NCI-H1417 (cell line): ENCODE measurements at places on chromosomes 13 and 19.

- DNase-seq: no peak
Observed at GRCh38 chr19:38425810-38426466, at the start of gene RASGRP4. TSS of gene RASGRP4 (minus strand) at chr19:38426219. CDS start at chr19:38426091, 128 bp downstream.

GRCh38 chr19:17762505-17763229 is 11.4 kb downstream of the FCHO1 start:
- DNase-seq: peak; percentile 33

DNA sequence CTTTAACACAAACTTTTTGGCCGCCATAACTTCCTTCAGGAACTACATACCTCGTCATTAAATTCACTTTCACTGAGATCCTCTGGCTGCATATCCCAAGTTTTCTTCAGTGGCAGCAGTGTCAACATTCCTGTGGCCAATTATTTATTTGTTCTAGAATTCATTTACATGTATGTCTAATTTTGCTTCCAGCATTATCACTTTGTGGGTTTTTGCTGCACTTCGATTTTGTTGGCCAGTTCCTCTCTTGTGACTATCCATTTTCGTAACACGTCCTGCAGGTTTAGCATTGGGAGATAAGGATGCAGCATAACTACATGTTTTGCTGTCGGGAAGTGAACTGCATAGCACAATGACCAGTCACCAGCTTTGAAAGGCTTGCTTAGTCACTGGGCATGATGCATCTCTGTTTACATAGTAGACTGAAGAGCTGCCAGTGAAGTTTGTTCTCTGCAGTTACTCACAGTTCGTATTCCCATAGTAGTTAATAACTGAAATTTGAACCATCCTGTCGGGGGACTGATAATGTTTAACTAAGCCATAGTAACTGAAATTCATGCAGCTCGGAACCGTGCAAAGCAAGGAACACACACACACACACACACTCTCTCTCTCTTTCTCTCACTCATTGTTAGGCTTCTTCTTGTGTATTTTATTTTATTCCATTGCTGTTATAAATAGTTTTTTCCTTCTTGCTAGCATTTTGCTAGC is 28.3 kb downstream of the ZNF507 start:
- no peak for DNase-seq

- no peak for DNase-seq
Observed at GRCh38 chr19:17751912-17752273, 616 bp downstream of the FCHO1 start.

DNA sequence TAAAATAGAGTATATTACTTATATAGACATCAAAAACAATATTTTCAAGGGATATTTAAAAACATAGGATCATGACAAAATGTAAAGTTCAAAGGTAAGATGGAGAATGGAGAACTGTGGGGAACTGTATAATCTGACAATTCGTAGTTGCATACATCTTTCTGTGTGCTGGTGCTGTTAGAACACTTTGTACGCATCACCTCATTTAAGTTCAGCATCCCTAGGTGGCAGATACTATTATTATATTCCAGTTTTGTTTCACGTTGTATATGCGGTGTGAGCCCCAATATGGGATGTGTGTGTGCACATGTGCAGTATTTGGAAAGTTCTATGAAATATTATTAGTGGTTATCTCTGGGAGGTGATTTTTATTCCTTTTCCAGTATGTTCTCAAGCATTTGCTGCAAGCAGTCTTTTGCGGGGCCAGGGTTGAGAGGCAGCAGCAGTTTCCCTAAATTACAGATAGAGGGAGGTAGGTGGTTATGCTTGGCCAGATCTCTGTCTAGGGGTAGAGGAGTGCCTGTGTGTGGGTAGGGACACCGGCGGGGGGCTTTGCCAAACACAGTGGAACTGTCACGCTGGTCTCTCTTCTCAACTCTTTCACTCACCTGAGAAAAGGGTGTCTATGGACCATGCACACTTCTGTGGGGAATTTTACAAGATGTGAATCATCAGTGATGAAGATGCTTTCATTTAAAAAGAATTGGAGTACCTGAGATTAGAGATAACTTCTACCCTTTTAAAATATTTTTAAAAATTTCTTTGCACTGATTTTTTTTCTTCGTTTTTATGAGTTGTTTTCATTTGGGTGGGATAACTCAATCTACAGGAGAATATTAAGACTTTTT is 55.6 kb upstream of the ALOX5AP start:
- no peak for DNase-seq

GRCh38 chr13:52348983-52349780 is 56.8 kb downstream of the THSD1 start:
- DNase-seq: no peak

DNA sequence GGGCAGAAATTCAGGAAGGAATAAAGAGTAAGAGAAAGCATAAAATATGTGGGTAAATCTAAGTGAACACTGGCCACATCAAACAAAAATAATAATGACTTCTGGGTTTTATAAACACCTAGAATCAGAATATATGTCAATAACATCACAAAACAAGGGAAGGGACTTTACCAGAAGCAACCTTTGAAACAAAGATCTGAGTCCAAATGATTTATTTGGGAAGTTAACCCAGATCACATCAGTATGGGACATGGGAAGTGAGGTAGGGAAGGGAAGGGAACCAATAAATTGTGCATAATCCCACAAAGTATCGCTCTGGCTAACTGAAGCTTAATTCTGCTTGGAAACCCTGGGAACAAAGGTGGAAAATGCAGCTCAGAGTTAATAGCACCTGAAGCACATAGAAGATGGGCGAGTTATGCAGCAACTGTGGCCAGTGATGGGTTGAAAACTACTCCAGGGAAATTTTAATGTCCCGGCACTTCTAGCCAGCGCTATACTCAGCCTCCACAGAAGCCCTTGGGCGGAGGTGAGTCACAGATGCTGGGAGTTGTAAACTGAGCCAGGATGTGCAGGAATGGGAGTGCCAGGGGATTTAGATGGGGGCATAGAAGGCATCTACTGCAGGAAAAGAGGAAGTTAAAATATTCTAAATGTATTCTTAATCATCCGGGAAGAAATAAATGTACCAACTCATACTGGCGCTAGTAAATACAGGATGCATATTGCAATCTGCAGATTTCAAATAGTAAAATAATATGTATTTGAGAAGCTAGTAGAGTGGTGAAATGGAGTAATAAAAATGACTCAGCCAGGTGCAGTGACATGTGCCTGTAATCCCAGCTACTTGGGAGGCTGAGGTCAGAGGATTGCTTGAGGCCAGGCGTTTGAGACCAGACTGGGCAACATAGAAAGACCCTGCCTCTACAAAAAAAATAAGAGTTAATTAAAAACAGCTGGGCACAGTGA is 34.2 kb upstream of the CEBPG start:
- no peak for DNase-seq

GRCh38 chr13:46679369-46680120 is 117.4 kb downstream of the ESD start:
- DNase-seq: no peak

GRCh38 chr13:77703408-77703807 is 5.9 kb downstream of the SLAIN1 start:
- DNase-seq: no peak

DNA sequence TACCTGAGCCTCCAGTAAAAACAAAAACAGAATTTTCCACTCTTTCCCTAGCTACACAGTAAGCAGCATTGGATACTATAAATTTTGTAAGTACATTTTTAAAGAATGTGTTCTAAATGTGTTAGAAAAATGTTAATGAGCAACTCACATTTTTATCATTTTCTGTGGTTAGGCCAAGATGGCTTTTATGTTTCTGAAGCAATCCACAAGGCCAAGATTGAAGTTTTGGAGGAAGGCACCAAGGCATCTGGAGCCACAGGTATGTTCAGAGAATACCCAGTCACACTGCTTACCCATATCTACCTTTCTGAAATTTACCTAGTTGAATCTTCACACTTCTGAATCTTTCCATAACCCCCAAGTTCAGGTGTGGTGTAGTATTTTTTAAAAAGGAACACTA is 21.6 kb downstream of the SERPINE3 start:
- no peak for DNase-seq

- DNase-seq: no peak
Observed at GRCh38 chr13:30809787-30810186, 74.4 kb downstream of the ALOX5AP start.

DNA sequence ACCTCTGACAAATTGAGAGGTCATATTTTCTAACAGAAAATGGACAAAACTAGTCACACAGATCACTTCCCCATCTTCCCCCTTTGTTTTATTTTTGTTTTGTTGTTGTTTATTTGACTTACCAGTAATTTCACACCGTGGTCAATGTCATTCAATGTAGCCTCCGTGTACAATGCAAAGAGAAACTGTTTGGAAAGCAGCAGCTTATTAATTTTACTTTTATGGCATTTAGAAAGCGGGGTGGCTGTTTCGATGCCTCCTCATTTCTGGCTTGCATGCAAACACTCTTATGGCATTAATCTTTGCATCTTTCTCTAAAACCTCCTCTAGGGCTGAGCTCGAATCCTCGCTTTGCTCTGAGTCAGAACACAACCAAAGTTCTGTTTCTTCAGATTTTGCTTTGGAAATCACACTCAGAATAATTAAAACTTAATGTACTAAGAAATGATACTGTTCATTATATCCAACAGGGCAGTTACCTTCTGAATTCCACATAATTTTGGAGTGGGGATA is 77.0 kb downstream of the ZNF536 start:
- no peak for DNase-seq

DNA sequence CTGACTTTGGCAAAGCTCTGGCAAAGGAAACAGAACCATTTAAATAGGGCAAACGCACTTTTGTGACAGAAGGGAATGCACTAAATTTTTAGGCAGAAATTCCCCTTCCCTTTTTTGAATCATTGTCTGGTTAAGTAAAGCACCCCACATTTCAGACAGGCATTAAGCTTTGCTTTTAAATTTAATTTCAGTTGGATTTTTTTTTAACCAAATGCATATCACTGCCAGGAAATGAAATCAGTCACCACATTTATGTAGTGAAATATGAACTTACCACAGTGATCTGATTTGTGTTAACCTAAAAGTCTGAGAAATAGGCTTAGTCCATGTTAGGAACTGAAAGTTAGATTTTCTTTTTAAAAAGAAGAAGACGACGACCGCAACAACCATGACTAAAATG is 10.8 kb downstream of the GPR183 start:
- no peak for DNase-seq

GRCh38 chr13:94590744-94591143 is 5.2 kb downstream of the TGDS start:
- no peak for DNase-seq

DNA sequence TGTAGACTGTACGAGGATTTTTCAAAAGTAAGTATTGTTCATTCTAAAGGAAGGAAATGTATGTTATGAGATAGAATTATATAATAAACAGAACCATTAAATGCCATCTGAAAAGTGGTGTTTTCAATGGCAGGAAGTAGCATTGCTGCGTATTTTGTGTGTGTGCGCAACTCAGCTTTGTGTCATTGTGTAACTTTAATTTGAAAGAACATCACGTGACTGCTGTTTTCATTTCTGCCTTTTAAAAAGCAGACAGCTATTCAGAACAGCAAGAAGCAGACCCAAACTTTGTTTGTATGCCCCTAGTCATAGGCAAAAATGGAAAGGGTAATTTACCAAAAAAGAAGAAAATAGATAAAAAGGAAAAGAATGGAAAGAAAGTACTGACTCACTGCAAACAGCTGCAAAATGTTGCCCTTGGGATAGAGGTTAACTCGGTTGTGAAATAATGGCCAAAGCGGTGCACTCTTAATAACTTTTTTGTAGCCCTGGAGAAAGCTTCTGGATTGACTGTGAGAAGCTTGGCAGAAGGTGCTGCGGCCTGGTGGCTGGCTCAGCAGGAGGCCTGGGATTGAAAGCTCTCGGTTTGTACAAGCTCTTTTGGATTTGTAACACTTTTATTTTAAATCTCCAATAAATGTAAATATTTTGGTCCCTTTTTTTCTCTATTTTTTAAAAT is 97.3 kb downstream of the GGACT start:
- no peak for DNase-seq

DNA sequence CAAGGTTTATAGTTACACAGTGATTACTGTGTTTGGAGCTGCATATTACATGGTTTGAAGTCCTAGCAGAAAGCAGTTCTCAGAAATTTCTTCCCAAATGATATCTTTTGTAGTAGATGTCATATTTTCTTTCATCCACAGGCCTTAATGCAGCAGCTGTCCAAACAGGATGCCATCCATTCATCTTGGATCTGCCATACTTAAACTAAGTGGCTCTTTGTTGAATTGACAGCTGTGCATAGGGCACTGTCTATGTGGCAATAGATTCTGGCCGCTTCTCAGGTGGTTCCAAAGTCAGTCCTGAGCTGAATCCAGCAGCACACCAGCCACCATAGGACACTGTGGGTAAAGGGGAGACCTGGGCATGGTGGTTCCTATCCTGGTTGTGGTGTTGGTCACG is 41.6 kb upstream of the SPRY2 start:
- DNase-seq: peak; percentile 22

DNA sequence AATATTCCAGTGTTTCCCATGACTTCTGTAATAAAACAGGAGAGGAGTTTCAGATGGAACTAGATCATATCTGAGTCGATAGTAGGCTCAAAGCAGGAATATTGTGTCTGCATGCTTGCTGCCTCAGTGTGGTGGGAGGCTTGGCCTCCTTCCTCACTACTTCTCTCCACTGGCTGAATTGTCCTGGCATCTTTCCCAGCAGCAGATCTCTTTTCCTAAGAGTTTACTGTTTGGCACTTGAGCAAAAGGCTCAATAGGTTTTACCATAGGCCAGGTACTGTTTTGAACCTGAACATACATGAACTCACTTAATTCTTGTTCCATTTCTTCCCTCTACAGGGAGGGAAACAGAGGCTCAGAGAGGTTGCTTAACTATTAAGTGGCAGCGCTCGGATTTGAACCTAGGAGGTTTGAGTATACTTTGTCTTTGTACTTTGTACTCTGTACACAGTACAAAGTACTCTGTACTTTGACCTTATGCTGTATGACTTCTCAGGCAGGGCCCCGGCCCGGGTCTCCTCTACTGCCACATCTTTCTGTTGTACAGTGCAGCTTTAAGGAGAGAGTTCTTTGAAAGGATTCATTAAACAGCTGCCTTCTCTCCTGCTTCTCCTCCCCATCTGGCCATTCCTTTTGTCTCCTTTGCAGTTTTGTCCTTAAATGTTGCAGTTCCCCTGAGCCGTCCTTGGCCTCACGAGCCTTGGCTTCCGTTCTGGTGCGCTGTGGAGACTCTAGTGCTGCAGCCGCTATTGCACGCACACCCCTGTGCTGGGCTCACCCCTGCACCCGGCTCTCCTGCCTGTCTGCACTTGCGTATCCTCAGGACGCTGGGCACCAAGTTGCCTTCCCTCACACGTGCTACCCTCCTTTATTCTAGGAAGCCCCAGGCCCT is 8.1 kb downstream of the B3GLCT start:
- DNase-seq: no peak

GRCh38 chr19:54188215-54188871 is 1.0 kb downstream of the MBOAT7 start:
- DNase-seq: peak; percentile 31

DNA sequence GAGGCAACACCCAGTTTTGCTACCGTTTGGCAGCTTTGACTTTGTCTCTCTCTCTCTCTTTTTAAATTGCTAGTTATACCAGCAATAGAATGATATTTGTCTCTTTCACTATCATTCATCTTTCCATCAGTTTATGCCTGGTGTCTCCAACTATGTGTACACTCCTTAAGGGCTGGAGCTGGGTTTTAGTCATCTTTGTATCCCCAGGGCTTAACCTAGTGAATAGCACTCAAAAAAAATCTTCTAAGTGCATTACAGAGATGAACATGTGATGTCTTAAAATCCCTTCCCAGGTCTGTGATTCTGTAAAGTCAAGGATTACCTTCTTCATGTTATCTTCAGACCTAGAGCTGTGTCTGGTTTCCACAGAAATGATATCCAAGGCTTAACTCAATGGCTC is 7.8 kb upstream of the UBL3 start:
- DNase-seq: no peak

- DNase-seq: no peak
Observed at GRCh38 chr13:45208132-45208531, 7.3 kb upstream of the KCTD4 start.
